Stimulated activated CD4-positive, alpha-beta T cell treated with anti-CD3 and anti-CD28 coated beads, Interleukin-1b, Interleukin-23, amount 100 ng/mL, for 24 hours (primary cell): ENCODE measurements at places on chromosomes 13 and 19.

DNA sequence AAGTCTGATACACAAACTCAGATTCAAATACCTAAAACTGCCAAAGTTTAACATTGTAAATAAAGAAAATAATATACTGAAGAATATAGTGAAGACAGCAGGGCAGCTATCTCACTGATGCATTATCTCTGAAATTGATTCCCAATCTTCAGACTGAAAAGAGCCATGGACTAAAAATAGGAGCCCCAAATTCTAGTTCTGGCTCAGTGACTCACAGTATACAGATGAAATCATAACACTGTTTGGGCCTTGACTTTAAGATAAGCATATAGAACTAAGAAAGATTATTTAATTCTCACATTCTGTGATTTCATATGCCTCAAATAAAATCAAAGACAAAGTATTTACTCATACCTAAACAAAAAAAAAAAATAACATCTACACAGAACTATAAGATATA lies 53.9 kb downstream of the RBM26 start:
- DNase-seq, result no peak

DNA sequence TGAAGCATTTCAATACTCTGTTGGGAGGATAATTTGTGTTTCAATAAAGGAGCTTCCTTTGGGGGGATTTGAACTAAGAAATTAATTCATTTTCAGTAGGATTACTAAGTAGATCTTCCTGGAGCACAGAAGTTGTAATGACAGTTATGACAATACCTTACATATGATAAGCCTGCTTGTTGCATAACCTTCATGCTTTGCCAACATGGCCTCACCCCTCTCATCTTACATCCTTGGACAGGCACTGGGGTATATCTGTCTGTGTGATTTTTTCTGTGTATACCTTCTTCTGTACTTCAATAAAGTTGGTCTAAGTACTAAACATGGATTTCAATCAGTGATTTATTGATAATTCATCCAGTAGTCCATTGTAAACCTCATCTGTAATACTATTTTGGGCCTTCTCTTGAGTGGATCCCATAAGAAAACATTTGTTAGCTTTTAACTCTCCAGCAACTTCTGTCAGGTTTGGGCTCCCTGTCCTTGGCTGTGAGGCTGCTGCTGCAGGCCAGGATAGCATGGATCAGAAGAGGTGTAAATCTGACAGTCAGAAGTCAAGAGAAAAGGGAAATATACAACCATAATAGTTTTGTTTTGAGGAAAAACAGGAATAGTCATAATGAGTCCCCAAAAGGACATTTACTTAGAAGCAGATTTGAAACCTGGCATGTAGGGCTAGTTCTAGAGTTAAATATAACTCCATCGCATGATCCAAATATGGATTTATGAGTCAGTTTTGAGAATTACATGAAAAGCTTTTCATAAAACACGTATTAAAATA lies 422.2 kb downstream of the KLF5 start:
- no peak for DNase-seq

GRCh38 chr13:22286338-22286737 lies 615.5 kb downstream of the FGF9 start:
- DNase-seq, result no peak

DNA sequence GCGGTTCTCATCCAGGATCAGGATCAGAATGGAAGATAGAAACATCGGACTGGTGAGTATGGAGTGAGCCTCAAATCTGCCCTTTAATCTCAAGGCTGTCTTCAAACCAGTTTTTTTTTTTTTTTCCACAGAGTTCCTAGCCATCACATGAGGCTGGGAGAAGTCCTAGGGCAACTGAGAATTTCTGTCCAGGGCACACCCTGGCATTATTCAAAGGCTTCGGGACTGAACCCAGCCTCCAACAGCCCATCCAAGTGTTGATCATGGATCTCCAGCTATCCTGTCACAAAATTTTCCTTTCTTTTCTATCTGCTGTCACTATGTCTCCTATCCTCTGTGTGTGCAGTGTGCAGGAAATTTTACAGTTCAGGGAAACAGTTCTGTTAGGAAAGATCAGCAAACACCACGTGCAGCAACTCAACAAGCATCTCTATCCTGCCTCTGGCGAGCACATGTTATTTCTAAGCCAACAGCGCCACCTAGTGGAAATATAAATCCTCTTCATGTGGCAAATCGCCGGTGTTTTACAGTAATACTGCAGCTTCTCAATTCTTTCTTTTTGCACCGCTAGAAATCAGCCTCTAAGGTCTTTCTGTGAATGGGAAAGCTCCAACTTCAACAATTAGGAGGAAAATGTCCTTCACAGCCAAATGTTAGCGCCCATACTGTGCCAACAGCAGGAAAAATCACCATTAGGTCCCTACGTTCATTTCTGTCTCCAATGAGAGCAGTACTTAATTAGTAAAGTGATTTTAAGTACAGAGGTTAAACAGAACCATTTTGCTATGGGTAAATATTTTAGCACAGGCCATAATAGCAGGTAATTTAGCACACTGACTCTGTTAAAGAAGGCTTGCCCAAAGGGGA lies 21.4 kb upstream of the ZNF181 start:
- DNase-seq, result peak; percentile 16

GRCh38 chr13:34254366-34254765 lies 436.4 kb downstream of the RFC3 start:
- DNase-seq, result no peak

GRCh38 chr13:34076943-34077703 lies 259.2 kb downstream of the RFC3 start:
- no peak for DNase-seq

DNA sequence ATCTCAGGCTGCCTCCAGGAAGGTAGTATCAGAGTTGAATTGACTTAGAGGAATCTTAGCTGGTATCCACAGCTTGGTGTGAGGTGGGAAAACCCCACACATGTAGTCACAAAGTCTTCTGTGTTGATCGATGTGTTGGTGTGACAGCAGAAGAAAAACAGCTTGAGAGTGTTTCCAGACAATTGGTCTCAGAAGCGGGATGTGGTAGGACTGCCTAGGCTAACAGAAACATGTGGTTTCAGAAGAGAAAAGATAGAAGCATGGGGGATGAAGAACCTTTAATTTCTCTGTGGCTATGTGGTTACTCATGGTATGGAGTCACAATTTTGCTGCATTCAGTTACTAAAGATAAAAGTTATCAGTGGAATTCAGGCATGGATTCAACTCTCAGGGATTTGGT lies 134.7 kb upstream of the SLITRK5 start:
- no peak for DNase-seq

DNA sequence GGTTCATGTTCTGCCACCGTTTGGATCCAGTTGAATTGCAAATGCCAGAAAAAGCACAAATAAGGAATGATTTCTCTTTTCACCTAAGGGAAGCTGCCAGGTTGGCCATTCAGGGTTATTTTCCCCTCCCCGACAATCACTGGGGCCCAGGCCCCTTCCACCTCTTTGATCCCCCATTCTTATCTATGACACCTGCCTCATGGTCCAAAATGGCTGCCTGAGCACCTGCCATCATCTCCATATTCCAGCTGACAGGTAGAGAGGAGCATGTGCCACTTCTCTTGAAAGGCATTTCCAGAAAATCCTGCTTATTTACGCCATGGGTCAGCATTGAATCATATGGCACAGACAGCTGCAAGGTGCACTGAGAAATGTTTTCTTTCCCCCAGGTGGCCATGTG lies 15.7 kb downstream of the PTPRS start:
- no peak for DNase-seq

- DNase-seq, result no peak
Observed at GRCh38 chr19:16263141-16263761, 61.4 kb upstream of the KLF2 start.

GRCh38 chr13:27663947-27664346 lies 42.3 kb downstream of the POLR1D start:
- no peak for DNase-seq

DNA sequence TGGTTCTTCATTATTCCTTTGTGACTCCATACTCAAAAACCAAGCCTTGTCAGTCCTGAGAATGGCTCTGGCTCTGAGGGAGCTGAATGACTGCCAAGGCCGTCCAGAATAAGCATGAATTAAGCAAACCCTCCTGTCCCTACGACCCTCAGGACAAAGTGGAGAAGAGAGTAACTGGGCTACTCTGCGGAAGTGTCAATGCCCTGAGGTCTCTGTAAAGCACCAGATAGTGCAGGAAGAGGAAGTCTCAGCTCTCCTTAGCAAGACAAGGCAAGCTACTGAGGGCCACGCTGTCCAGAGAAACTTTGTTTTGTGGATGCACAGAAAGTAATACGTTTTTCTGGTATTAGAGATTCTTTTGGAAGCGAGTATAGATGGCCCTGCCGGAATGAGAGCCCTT lies 94.1 kb downstream of the RNASEH2B start:
- DNase-seq, result no peak

DNA sequence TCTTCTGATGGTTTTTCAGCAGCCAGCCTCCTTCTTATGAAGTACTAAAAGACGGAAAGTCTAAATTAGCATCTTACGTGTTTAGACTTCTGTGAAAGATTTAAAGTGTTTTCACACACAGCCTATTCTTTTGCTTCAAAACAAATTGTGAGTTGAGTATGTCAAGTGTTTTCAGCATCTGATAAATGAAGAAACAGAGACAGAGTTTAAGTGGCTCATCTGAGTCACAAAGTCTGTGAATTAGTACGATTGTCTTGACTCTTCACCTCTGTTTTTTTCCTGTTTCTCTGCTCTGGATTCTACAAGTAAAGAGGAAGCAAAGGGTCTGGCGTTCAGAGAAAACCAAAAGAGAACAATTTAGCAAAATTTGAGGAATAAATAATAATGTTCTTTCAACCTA lies 116.4 kb downstream of the FRY start:
- DNase-seq, result no peak

- no peak for DNase-seq
Observed at GRCh38 chr13:50914176-50914700, 4.6 kb downstream of the RNASEH2B start.

GRCh38 chr13:93307136-93307535 lies 80.5 kb downstream of the GPC6 start:
- no peak for DNase-seq

GRCh38 chr19:51688671-51689571 lies 4.2 kb upstream of the SPACA6 start:
- DNase-seq, result no peak

GRCh38 chr13:79648191-79648590 lies 167.2 kb downstream of the NDFIP2 start:
- no peak for DNase-seq

- DNase-seq, result no peak
Observed at GRCh38 chr19:58227964-58228584, 640 bp upstream of the ZNF544 start.

DNA sequence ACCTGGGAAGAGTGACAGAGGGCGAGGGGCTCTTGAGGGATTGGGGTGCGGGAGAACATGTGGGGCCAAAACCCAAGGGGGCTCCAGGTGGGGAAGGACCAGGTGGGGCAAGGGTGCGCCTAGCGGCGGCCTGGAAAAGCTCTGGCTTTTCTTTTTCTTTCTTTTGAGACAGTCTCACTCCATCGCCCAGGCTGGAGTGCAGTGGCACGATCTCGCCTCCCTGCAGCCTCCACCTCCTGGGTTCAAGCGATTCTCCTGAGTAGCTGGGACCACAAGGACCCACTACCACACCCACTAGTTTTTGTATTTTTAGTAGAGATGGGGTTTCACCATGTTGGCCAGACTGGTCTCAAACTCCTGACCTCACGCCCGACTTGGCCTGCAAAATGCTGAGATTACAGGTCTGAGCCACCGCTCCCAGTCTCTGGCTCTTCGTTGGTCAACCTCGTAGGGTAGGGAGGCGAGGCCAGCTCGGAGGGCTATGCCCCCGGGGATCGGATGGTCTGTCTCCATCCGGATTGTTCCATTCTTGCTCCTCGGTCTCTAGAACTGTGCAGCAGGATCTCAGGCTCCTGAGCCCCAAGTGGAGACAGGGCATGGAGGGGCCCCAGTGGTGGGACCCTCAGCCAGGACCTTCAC lies 3.7 kb downstream of the GADD45B start:
- DNase-seq, result no peak

DNA sequence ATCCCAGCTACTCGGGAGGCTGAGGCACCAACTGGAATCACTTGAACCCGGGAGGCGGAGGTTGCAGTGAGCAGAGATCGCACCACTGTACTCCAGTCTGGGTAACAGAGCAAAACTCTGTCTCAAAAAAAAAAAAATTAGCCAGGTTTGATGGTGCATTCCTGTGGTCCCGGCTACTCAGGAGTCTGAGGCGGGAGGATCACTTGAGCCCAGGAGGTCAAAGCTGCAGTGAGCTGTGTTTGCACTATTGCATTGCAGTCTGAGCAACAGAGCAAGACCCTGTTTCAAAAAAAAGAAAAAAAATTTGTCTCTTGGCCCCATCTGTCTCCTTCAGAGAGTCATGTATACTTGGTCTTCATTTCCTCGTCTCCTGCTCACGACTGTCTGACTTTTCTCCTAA lies 1.6 kb downstream of the CCDC97 start:
- DNase-seq, result no peak

GRCh38 chr13:20157151-20157796 lies 3.6 kb downstream of the GJA3 start:
- DNase-seq, result no peak

DNA sequence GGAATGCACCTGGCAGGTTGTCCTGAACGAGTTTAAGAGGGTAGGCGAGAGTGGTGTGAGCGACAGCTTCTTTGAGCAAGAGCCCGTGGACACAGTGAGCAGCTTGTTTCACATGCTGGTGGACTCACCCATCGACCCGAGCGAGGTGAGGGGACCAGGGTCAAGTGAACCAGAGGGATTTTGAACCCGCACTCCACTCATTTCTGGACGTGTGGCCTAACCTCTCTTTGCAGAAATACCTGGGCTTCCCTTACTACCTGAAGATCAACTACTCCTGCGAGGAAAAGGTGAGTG lies 1.7 kb downstream of the CATSPERG start:
- no peak for DNase-seq
